HCEC 1CT (cell line): ENCODE measurements at places on chromosomes 2 and 18.
A peak's percentile ranks its signal among the peaks of the same experiment; 100 is the strongest.

GRCh38 chr2:65464604-65465003 lies 32.2 kb upstream of the SPRED2 start:
- DNase-seq: no peak

- DNase-seq: no peak
Measured at GRCh38 chr2:178584666-178585065, 104.4 kb downstream of the PLEKHA3 start.

DNA sequence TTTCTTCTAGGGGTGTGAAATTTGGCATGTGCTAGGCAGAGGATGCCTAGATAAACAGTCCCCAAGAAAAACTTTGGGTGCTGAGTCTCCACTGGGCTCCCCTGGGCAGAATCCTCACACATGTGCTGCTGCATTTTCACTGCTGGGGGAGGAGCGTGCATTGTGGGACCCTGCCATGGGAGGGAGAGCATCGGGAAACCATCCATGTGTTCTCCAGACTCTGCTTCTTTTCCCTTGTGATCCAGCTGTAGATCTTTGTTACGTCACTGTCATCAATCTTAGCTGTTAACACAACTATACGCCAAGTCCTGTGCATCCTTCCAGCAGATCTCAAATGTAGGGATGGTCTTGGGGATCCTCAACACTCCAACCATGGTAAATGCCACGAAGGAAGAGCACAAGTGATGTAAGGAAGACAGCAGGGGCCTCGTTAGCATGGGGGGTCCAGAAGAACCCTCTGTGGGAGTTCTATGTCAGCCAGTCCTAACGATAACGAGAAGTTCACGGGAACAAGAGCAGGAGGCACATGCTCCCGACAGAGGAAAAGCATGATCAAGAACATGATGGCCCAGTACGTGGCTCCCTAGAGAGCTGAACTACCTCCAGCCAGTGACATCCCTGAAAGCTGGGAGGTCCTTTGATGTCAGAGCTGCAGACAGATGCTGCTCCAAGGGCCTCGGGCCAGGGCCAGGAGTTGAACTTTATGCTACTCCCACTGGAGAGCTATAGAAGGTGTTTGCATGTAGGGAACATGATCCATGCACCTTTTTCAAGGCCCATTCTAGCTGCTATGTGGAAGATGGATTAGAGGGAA lies 41.1 kb upstream of the NPAS2 start:
- no peak for DNase-seq

DNA sequence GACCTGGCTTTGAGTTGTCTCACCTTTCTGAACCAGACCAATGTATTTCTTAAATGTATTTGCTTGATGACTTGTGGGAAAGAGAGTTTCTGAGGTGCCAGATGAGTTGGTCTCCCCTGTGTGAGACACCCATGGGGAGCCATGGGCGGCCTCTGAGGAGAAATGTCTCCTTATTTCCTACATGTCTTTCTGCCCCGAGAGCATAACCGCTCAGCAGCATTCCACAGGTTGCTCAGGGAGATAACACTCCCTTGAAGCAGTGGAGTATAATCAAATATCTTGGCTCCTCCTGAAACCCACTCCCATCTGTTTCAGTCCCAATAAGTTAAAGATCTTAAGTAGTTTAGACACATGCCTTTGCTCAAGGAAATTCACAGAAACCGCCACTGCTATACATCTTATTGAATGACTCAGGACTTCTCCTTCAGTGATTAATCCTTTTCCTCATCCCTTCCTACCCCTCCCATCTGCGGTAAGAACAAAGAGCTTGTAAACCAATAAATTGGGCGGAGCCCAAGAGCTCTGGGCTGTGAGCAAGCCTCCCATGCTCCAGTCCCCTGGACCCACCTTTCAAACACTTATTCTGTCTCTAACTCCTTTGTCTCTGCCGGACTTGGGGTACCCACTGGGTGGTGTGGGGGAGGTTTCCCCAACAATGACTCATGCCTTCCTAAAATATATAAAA lies 285.5 kb upstream of the LRRTM4 start:
- DNase-seq: no peak

- DNase-seq: no peak
Measured at GRCh38 chr18:79875931-79876461, 75.5 kb downstream of the SLC66A2 start.

- DNase-seq: no peak
Measured at GRCh38 chr18:26642440-26643348, 94.3 kb upstream of the KCTD1 start.

- DNase-seq: peak; percentile 36
Measured at GRCh38 chr18:3162181-3162580, 57.6 kb downstream of the MYOM1 start.

- no peak for DNase-seq
Measured at GRCh38 chr2:183872131-183872530, 726.2 kb upstream of the ZNF804A start.

- peak; percentile 20 for DNase-seq
Measured at GRCh38 chr2:163878718-163879117, 142.9 kb upstream of the FIGN start.

- no peak for DNase-seq
Measured at GRCh38 chr18:46322941-46323340, 218.8 kb downstream of the HAUS1 start.

DNA sequence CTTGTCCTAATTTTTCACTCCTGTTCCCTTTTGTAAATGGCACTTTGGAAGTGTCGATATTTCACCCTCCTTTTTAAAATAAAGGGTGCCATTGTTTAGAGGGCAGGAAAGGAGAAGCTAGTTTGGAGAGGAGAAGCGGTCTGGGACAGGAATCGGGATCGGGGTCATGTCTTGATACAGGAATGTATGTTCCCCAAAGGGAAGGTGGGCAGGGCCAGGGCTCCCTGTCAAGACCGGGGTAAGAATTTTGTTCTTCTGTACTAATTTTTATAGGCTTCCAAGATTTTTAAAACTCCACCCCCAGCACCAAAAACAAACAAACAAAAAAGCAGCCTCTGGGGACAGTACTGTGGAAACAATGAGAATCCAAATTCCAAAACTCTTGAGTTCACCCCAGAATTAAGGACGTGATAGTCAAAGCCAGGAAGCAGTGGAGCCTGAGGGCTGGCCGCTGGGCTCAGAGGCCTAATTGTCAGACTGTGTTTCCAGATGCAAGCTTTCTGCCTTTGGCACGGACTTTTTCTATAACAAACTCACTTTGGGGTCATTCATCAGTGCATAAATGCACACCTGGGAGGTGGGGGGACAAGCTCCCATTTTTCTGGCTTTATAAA lies 250.4 kb upstream of the SIX2 start:
- no peak for DNase-seq

DNA sequence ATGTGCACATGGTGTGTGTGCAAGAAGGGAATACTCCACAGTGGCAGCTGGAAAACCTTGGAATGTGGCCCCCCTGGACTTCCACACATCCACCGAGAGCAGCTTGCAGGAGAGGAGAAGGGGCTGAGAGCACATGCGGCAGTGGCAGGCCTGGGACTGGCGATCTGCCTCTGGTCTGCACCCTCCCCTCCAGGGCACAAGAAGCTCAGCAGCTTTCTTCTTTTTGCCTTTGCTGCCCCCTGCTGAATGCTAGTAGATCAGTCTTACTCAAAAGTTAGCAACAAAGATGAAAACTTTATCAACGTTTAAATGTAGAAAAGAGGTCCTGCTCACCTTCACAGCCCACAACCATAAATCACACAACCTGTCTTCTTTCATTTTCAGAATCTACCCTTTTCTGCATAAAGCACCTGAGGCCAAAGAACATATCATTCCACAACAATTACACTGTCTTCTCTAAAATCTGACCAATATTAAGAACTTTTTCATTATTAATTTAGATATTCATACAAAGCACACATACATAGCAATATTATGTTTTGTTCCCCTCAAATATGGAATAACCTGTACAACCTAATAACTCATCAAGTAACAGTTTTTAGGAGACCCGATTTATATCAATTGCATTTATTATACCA lies 34.6 kb downstream of the TGFBRAP1 start:
- peak; percentile 50 for DNase-seq

GRCh38 chr2:102268510-102269199 lies 42.7 kb upstream of the IL1RL1 start:
- peak; percentile 72 for DNase-seq

GRCh38 chr2:178873912-178874311 lies 66.7 kb upstream of the TTN start:
- DNase-seq: peak; percentile 35

DNA sequence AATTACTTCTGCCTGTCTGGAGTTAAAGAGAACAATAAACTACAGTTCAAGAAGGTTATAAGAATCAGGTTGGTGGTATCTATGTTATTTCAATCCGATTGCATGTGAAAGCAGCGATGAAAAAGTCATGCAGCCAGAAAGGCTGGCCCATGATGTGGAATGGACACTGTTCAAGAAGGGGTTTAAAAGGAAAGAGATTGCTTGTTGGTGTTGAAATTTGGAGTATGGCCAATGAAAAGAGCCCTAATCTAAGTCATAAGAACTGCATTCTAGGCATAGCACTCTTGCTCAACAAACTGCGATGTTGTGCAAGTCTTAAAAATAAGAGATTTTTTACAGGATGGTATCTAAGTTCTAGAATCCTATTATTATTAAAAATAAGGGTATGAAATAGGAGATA lies 61.3 kb downstream of the EFEMP1 start:
- DNase-seq: peak; percentile 91

- peak; percentile 89 for DNase-seq
Measured at GRCh38 chr2:160207804-160208654, 8.0 kb upstream of the ITGB6 start.
